ENCODE measurements at places on chromosomes 7 and 10.

- DNase-seq, result no peak
Measured at GRCh38 chr10:3780021-3780770, 4.8 kb downstream of the KLF6 start.

DNA sequence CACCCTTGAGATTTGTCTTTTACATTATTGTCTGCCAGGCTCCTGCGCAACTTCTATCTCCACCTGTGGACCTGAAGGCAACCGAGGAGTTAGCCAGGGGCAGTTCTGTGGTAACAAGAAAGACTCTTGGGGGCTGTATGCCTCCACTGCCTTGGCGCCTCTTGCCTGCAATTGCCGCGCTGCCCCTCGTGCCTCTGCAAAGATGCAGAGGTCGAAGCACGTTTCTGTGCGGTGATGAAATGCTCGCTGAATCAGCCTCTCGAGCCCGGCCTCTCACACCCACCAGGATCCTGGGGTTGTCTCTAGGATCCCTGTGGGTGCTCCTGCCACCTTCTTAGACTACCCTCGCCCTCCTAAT lies 486 bp upstream of the LHFPL3 start:
- no peak for DNase-seq

- no peak for DNase-seq
Measured at GRCh38 chr10:9015005-9015404, 960.5 kb downstream of the GATA3 start.

- no peak for DNase-seq
Measured at GRCh38 chr10:73886661-73887293, 12.4 kb upstream of the CAMK2G start.

- no peak for DNase-seq
Measured at GRCh38 chr10:846126-846685, 85.3 kb downstream of the LARP4B start.

GRCh38 chr10:48332166-48332870 lies 25.8 kb downstream of the MAPK8 start:
- no peak for DNase-seq

DNA sequence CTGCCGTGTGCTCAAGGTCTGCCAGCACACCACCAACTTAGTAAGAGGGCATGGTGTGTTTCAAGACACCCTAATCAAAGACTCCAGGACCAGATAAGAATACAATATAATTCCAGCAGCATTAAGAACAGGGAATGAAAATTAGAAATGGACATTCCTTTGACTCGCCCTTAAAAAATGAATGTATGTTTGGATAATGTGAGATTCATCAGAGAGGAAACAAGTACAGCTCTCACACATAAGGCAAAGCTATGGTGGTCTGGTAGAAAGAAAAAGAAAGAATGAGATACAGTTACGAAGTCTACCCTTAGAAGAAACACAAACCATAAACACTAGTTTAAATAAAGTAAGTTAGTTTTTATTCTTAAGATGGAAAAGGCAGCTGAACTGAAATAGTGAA lies 174.8 kb upstream of the ANK3 start:
- DNase-seq, result no peak

DNA sequence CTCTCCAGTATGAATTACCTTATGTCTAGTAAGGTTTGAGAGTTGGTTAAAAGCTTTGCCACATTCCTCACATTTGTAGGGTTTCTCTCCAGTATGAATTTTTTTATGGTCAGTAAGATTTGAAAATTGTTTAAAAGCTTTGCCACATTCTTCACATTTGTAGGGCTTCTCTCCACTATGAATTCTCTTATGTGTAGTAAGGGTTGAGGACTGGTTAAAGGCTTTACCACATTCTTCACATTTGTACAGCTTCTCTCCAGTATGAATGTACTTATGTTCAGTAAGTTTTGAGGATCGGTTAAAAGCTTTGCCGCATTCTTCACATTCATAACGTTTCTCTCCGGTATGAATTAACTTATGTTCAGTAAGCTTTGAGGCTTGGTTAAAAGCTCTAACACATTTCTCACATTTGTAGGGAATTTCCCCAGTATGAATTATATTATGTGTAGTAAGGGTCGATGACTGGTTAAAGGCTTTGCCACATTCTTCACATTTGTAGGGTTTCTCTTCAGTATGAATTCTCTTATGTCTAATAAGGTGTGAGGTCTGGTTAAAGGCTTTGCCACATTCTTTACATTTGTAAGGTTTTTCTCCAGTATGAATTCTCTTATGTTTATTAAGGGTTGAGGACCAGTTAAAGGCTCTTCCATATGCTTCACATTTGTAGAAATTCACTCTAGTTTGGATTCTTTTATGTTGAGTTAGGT lies 12.2 kb downstream of the ZNF117 start:
- no peak for DNase-seq

DNA sequence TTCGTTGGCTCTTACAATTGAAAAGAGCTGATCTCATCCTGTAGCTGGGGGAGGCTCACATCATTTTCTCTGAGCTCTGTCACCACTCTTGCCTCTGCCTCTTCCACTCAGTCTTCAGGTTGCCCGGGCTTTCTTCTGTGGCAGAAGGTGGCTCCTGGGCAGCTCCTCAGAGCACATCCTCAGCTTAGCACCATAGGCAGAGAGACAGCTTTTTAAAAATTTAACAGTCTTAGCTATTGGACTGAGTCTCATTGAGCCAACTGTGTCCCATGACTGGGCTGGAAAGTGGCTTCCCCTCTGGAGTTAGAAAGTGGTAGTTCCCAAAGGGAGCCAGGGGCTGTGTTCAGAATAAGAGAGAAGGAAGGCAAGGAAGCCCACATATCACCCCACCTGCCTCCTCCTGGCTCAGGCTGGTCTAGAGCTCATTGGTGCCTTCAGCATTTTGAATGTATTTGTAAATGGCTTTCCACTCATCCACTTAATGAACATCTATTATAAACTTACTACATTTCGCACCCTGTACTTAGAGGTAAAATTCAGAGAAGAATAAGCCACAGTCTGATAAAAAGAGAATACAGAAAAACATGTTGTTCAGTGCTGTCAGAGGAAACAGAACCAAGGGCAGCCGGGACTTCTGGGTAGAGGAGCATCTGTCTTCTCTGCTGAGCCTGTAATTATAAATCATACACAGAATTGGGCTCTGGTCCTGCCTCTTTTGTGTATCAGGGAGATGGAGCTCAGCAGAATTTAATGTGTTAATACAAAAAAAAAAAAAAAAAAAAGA lies 119.3 kb downstream of the WDFY4 start:
- DNase-seq, result no peak

DNA sequence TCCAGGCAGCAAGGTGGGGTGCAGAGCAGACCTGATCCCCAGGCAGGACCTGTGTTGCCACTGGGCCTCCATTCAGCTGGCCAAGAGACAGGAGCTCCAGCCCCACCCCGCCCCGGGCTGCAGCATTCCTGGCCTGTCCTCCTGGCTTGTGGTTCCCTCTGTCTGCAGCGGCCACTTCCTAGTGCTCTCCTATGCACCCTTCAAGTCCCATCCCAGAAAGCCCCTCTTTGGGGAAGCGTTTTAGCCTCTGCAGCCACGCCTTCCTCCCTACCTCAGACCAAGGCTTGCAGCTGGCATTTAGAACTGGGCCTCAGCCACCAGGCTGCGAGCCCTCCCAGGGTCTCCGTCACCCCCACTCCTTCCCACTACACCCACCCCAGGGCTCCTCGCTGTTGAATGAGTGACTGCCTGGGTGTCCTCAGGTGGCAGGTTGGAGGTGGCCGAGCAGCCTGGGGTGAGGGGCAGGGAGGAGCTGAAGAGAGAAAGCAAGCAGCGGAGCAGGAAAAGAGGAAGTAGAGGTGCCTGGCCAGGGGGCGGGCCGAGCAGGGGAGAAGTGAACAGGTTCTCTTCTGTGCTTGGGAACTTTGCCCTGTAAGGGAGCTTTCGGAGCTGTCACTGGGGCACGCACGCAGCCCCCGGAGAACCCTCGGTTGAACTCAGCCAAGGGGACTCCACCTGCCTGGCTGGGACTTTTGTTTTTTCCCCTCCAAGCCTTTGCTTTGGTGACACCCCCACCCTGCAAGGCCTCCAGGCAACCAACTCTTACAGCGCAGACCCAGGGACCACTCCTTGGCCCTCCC lies 109.1 kb upstream of the TNRC18 start:
- no peak for DNase-seq

Data from activated T-helper 2 cell treated with anti-CD3 and anti-CD28 coated beads, Interferon-gamma antibody, Interleukin-2, Interleukin-4, amounts not matched to agents 10 μg/mL and 5 μg/mL and 100 μg/mL, durations not matched to agents 14 hours and 24 hours and 36 hours (primary cell).